HT-29 (cell line): ENCODE measurements at places on chromosomes 13 and 19.
A peak's percentile ranks its signal among the peaks of the same experiment; 100 is the strongest.

- no peak for DNase-seq
Observed at GRCh38 chr19:7516333-7516732, 430 bp downstream of the ZNF358 start.

DNA sequence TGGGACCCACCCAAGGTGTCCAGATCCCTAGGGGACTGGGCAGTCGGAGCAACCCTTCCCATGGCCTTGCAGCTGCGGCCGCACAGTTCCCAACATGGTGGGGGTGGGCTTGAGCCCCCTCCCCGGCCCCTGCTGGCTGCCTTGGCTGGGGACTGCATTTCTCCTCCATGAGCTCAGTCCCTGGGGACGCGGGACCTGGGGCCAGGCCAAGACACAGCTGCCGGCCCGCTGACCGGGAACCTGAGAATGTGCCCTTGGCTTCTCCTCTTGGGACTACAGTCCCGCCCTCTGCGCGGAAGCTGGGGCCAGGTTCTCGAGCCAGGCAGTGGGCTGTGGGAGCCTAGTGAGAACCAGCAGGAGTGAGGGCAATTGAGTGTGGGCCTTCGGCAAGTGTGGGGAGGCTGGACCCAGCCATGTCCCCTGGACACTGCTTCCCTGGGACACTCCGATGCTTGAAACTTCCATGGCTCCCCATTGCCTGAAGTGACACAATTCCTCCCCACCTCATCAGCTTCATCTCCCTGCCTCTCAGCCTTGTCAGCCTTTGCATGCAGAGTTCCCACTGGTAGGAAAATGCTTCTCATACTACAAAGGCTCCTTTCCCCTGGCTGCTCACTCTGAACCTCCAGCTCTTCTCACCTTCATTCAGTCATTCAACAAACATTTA lies 13.1 kb upstream of the NOTCH3 start:
- no peak for DNase-seq

DNA sequence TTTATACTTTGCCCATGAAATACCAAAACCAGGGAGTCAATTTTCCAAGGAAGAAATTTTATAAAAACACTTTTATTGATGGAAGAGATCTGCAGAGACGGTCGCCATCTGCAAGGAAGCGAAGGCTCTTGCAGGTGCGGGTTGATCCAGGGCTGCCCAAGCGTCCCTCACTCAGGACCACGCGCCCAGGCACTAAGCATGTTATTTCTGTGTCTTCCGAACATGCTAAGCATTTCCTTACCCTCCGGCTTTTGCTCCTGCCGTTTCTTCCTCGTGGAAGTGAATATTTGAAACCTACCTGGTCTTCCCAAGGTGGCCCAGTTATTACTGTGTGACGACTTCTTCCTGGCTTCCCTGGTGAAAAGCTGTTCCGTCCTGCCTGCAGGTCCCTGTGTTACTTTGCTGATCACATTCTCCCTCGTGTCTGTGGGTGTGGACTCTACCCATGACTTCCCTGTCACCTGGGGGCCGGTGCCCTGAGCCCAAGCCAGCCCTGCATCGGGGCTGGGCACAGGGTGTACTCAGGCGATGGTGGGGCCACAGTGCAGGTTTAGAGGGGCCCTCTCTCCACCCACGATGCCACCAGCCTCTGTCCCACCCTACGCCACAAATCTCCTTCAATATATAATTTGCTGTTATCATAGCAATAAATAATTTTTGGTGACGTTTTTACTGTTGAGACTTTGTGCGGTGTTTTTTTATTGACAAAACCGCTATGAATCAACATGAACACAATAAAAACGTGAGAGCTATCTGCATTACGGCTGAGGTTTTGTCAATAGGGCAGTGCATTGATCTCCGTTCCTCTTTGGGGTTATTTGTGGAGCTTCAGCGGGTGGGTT lies 119.4 kb downstream of the URI1 start:
- DNase-seq, result no peak

DNA sequence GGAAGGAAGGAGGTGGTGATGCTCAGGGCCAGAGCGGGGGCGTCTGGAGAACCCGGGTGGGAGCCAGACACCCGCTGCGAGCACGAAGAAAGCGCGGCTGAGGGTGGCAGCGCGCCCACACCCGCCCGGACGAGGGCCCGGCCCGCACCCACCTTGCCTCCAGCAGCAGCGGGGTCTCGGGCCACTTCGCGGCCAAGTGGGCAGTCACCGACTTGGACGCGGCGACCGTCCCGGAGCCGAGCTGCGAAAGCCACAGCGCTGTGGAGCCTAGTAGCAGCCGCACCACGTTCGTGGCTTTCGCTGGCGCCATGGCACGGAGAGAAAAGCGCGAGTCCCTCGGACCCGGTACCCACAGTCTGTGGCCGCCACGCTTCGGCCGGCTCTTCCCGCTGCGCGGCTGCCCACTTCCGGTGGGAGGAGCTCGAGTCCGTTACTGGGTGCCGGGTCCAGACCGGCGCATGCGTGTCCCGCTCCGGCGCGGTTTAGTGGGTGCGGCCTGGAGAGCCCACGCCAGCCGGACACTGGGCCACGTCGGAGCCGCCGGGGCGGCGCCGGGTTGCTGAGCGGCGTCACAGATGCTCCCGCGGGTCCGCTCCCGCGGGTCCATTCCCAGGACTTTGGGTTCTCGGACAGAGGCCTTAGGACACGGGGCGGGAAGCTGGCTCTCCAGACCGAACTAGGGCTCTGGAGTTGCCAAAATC lies at the start of gene UGGT2:
Gene UGGT2 (minus strand): TSS at position 399 of the 701 bp plus-strand sequence. CDS start 89 bp downstream, at position 310.
- peak; percentile 99 for DNase-seq

- DNase-seq, result no peak
Observed at GRCh38 chr19:5562280-5562679, 5.5 kb downstream of the TINCR start.

- DNase-seq, result peak; percentile 93
Observed at GRCh38 chr19:43524922-43525835, 1.8 kb downstream of the ETHE1 start.

DNA sequence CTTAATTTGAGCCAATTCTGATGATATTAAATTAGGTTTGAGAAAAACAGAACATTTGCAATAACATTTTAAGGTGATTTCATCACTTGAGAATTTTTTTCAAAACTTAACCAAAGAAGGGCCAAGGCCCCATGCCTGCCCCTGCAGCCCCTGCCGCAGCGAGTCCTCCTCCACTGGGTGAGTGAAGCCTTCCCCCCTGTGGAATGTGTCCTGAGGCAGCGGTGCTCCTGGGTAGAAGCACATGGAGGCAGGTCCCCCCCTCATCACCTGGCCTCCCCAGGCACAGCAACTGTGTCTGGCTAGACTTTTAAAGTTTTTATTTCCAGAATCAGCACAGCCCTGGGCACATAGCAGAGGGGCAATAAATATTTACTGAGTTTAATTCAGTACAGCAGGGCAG lies 10.8 kb downstream of the SOX1 start:
- no peak for DNase-seq

DNA sequence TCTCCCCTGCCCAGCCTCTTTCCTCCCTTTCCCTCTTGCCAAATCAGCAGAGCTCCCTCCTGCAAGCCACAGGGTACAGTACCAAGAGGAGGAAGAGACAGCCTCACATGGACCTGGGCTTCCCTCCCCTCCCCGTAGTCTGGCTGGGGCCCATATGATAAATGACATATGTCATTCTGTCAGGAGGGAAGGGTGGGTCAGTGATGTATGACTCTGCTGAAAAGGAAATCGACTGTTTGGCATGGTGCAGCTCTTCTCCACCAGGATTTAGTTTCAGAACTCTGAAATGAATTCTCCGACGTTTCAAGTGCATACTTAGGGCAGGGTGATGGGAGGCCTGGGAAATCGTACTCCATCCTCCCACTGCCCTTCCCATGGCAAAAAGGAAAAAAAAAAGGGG lies 9.8 kb downstream of the TSHZ3 start:
- peak; percentile 19 for DNase-seq

- DNase-seq, result no peak
Observed at GRCh38 chr13:25821776-25822175, 230.0 kb downstream of the SHISA2 start.

- DNase-seq, result peak; percentile 16
Observed at GRCh38 chr13:101747039-101747438, 294.6 kb downstream of the ITGBL1 start.

- DNase-seq, result peak; percentile 45
Observed at GRCh38 chr13:45119469-45119990, 780 bp upstream of the GTF2F2 start.

DNA sequence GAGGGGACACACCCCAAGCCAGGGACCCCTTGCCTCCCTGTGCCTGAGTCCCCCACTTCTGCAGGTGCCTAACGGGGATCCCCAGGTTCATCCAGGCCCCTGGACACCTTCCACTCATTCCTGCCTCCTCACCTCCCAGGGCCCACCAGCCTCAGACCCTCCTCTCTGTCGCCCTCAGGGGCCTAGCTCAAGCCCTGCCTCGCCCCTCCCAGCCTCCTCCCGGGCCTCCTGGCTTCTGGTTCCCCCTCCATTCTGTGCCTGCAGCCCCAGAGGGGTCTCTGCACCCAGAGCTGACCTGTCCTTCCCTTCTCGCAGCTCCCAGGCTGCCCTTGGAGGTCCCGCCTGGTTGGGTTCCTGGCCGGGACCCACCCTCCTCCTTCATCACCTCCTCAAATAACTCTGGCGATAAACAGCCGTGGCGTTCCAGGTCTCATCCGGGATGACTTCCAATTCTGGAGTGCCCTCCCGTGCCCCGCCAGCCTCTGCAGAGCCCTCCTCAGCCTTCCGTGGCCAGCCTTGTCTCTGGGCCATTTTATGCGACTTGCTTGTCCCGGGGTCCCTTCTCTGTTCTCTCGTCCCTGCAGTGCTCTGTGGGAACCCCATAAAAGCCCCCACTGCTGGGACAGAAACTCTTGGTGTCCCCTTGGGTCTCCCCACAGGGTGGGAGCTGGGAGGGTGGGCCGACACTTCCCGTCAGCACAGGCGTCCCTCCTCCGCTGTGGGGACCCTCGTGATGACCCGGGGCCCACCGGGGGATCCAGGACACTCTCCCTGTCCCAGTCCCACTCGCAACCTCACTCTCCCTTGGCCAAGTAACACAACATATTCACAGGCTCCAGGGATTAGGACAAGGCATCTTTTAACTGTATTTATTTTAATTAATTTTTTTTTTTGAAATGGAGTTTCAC lies 9.2 kb downstream of the JOSD2 start:
- no peak for DNase-seq

GRCh38 chr13:80603351-80603750 lies 262.4 kb upstream of the SPRY2 start:
- DNase-seq, result no peak

GRCh38 chr13:72952529-72953141 lies 106.2 kb upstream of the KLF5 start:
- peak; percentile 42 for DNase-seq

GRCh38 chr19:19661141-19661674 lies 2.3 kb downstream of the ATP13A1 start:
- DNase-seq, result no peak

GRCh38 chr19:54154603-54155345 lies 4.7 kb downstream of the LENG1 start:
- no peak for DNase-seq

- DNase-seq, result no peak
Observed at GRCh38 chr19:1734321-1734966, 18.9 kb upstream of the ONECUT3 start.

GRCh38 chr13:23652909-23653726 lies 82.9 kb downstream of the TNFRSF19 start:
- no peak for DNase-seq

DNA sequence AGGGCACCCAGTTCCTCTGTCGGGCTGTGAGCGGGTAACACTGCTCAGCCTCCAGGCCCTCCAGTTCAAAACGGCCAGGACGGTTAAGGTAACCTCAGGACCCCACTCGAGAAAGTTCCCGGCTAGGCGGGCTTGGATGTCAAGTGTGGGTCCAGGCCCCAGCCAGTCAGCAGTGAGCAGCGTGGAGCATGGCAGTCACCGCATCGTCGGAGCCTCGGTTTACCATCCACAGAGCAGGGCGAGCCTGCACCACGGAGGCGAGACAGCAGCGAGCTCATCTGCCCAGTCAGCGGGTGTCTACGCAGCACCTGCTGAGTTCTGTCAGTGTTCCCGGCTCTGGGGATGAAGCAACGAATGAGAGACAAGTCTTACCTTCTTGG lies 8.0 kb upstream of the CNOT3 start:
- DNase-seq, result no peak
